CMK (cell line): ENCODE measurements at places on chromosomes 16 and 17.

DNA sequence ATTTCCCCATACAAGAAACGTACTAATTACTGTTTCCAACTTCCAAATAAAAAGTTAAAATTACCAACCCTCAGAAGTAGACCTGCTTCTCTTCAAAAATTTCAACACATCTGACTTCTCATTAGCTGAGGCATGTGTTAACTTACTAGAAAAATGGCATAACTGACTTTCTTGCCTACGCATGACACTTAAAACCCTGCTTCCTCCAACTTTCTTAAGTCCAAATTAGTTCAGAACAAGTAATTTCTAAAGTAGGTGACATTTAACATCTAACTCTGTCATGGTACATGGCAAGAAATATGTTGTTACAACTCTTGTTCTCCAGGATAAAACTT, 6.7 kb downstream of the USP7 start:
- no peak for DNase-seq

DNA sequence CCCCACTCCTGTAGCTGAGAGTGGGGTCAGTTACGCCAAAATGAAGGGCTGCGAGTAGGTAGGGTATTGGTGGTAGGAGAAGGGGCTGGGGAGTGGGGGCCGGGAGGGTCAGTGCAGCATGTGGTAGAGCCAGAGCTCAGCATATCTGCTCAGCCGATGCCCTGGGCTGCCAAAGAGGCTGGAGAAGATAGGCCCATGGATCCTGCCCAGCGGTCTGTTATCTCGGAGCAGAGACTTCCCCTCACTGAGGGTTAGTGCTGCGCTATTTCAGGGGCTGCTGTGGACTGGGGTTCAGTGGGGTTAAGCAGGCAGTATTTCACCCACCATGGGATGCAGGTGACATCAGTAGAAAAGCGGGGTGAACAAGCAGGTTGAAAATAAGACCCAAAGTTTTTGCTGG, 19.7 kb downstream of the RHBDL3 start:
- DNase-seq: peak; percentile 54

DNA sequence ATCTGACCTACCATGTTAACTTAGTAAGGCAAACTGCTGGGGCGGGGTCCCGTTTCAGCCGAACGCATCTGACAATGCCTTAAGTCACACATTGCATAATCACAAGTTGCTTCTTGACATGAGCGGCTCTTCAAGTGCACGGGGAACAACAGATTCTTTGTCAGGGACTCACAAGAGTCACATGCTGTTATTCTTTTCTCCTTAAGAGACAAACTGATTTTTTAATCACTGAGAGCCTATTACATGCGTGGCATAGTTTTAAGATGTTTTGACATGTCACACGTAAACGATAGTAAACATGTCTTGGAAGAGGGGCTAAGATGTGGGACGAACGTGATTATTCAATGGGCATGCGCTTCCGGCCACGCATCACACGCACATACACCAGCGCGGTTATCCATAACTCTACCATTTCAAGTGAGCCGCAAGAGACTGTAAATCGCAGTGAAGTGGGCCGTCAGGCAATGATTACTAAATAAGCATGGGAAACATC, 63.4 kb downstream of the ADCY9 start:
- DNase-seq: no peak

DNA sequence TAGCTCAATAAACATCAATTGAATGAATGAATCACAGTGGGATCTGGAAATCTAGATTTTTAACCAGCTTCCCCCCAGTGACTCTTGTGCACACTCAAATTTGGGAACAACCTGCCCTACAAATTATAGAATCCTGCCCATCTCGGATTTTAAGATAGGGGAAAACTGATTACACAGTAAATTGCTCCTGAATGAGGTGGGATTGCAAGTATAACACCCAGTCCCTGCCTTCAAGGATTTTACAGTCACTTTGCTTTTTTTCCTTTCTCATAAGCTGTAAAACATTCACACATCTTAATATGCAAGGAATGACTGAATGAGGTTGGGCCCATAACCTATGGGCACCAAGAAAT, 48.5 kb downstream of the TEKT5 start:
- no peak for DNase-seq

- DNase-seq: peak; percentile 40
Observed at GRCh38 chr16:28192806-28193529, 18.8 kb downstream of the XPO6 start.

- DNase-seq: no peak
Observed at GRCh38 chr17:75241143-75241430, 20.3 kb downstream of the GGA3 start.

DNA sequence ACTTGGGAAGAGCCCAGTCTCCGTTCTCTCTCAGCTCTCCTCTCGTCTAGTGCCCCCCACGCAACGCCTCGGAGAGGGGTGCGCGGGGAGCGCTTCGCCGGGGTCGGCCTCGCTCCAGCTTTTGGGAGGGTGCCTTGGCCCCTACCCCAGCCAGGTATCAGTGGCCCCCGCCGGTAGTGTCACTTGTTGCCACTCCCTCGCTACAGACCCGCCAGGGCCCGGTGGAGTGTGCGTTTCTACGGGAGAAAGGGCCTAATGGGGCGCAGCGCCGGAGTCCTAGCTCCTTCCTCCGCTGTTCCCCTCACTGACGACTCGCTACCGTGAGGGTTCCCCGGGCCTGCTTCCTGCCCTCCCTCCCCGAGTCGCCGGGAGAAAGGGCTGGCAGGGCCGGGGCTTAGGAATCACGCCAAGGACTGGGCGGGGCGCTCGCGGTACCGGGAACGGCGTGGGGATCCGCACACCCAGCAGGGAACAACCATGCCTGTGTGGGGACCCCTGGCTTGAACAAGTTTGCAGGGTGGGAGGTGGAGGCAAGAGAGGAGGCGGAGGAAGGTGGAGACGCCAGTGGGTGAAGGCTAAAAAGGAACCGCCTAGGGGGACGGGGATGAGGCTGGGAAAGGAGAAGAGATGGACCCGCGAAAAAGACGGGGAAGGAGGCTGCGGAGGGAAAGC, 997 bp upstream of the CDH11 start:
- DNase-seq: no peak

- no peak for DNase-seq
Observed at GRCh38 chr16:66486199-66486772, 59.2 kb downstream of the BEAN1 start.

DNA sequence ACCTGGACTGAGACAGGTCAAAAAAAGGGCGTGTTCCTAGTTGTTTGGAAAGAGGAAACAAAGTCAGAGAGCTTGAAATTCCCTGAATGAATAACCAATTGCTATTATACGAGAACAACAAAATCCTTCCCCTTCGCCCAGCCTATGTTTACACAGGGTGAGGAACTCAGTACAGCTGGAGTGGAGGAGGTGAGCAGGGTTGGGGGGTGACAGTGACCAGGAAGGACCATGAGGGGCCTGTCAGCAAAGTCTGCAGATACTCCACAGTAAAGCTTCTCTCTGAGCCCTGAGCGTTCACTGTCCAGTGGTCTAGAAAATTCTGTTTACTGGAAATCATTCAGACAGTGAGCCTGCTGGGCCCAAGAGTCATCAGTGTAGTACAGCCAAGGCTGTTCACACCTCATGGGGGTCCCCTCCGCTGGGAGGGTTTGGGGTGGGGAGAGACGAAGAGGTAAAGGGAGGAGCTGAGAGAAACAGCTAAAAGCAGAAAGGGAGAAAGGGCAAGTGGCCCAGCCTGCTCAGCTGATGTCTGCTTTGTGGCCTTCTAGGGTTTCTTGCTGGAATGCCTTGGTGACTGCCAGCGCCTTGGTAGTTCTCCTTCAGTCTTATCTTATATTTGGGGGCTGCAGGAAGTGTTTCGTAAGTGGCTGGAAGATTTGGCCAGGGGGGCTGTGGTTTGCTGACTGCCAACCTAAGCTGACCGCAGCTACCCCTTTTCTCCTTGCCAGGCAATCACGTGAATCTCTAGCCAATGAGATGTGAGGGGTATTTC, 5.7 kb downstream of the DUSP3 start:
- DNase-seq: peak; percentile 96

DNA sequence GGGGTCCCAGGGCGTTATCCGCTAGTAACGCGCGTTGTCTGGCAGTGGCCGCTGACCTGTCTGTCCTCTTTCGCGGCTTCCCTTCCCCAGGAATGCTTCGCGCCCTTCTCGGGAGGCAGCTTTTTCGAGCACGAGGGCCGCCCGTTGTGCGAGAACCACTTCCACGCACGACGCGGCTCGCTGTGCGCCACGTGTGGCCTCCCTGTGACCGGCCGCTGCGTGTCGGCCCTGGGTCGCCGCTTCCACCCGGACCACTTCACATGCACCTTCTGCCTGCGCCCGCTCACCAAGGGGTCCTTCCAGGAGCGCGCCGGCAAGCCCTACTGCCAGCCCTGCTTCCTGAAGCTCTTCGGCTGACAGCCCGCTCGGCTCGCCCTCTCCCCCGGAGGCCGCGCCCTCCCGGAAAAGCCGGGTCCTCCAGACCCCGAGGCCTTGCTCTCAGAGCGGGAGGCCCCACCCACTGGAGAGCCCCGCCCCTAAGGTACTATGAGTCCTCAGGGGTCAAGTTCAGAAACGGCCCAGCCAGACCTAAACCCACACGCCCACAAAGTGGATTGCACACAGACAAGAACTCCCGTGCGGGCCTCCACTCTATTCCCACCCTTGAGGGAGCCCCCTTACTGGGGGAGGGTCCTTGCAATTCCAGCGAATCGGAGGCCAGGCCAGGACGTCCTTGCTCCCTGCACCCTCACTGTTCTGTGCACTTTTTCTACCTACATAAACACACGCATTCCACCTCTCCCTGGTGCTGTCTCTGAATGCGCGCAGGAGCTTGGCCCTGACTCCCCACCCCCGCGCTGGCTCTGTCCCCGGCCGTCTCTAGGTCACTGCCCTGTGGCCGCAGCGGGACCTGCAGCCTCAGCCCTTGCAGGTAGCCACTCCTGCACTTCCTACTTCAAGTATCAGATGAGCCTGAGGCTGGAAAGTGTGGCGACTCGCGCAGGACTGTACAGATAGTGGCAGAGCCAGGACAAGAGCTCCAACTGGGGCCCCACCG, 5.4 kb upstream of the SLC5A2 start:
- DNase-seq: no peak

DNA sequence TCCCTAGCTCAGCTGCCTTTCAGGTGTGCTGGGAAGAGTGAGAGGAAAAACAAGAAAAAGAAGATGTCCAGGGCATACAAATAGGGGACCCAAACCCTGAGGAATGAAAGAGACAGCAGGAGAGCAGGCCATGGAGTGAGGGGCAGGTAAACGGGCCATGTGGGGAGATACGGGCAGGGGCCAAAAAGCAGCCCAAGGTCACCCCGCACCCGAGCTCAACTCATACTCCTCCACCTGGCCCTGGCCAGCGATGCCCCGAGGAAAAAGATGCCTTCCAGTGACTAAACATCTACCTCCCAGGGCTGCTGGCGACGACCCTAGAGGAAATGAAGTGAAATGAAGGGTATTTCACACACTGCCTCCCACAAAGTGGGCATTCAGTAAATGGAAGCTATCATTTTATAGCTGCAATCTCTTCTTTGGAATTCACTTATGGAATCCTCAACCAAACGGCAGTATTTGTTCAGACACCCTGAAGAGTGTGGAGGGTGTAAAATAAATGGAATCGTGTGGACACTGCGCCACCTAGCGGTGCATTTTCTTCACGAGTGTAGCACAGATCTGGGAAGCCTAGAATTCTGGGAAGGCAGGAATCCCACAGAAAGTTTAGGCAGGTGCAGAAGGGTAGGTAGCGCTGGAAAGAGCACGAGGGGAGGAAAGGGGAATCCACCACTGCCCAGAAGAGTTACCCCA, 14.9 kb downstream of the ELAC2 start:
- DNase-seq: peak; percentile 27

DNA sequence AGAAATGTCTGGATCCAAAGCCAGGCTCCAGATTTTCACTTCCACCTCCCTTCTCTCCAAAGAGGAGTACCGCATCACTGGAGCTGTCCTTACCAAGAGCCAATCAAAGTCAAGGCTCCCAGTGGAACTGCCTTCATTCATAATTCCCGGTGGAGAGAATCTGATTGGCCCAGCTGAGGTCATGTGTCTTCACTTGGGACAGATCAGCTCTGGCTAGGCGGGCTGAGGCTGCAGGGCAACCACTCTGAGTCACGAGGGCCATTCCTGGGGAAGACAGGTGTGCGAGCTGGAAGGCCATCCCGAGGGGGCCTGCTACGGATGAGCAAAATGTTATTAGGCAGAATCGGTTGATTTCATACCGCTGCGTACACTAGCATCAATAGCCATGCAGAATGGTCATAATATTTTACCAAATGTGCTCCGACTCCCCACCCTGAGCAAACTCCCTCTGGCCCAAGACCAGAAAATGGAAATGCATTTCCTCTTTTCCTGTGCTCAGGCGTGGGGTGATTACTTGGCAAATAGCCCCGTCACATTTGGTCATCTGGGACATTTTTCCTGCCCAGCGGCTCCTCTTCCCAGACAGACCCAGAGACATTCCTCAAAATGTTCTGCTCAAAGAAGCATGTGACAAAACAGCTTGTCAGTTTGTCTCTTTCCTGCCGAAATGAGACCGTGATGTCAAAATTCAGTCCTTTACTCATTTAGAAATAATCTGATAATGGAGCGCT, 111.1 kb downstream of the AIPL1 start:
- no peak for DNase-seq

- no peak for DNase-seq
Observed at GRCh38 chr17:68737761-68738443, 136.7 kb upstream of the FAM20A start.

- DNase-seq: no peak
Observed at GRCh38 chr17:64094412-64094811, 35.5 kb downstream of the ERN1 start.

GRCh38 chr17:66165537-66166123, 26.3 kb downstream of the CEP112 start:
- DNase-seq: peak; percentile 4

- DNase-seq: peak; percentile 24
Observed at GRCh38 chr16:73196670-73197069, 148.7 kb upstream of the ZFHX3 start.

- no peak for DNase-seq
Observed at GRCh38 chr17:52827526-52827925, 669.0 kb upstream of the CA10 start.

DNA sequence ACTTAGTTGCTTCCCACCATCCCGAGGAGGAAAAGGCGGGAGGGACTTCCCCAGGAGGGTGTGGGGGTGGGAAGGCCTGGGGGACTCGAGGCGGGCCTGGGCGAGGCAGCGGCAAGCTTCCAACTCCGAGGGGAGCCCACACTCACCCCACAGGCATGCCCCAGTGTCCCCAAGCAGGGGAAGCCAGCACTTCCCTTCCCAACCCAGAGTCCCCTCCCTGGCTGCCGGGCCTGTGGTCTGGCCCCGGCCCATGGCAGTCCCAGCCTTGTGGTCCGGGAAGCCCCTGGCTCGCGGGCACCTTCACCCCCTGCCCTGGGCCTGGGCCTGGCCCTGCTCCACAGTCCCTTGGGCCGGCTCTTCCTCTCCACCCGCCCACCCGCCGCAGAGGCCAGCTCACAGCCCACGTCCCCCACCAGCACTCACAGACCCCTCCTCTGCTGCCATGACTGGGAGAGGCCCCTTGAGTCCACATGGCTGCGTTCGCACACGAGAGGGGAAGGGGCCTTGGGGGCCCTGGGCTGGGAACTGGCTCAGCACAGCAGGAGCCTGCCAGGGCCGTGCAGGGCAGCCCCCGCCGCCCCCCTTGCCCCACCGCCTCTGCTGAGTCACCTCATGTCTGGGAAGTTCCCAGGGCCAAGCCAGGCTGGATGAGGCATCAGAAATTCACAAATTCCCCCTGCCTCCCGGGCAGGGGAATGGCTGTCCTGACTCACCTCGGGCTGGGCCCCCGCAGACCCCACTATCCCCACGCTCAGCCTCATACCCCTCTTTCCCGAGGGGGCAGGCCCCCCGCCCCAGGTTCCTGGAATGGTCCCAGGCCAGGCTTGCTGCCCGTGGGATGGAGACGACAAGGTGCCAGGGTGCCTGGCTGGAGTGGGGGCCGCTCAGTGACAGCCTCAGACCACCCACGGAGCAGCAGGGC, 27.8 kb downstream of the BAHCC1 start:
- DNase-seq: no peak

GRCh38 chr16:87288753-87289362, 28.3 kb downstream of the C16orf95 start:
- DNase-seq: no peak
